Left cardiac atrium (tissue), 4 donors: ENCODE measurements at places on chromosomes 1 and 21. TPM values are rescaled to one million over a fixed set of nuclear protein-coding genes. Genes with fewer than 3 reads are reported as not detected.

- DNase-seq: no peak
Measured at GRCh38 chr1:184218458-184219075, 167.0 kb downstream of the TSEN15 start.

CLCNKA gene
- total RNA-seq: 0.38 TPM

PPP1R8 gene
- total RNA-seq: 25.0 TPM

GRCh38 chr1:54495954-54496353 lies 52.1 kb upstream of the ACOT11 start:
- DNase-seq: no peak

- no peak for DNase-seq
Measured at GRCh38 chr1:183543619-183544204, 46.5 kb downstream of the NCF2 start.

DNA sequence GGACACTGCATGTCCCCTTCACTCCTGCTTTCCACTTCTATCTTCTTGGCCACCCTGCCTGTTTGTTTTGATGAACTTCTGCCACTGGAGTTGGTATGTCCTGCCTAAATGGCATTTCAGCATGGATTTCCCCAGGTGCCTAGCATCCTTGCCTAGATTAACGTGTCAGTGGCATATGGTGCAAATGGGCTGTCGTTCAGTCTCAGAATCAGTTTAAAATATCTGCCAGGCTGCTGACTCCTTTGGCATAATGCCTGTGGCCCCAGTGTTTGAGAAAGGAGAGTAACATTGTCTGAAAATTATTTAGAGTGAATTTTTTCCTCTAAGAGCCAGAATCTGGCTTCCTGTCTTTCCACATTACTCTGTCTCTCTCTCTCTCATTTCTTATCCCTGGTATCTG lies 64.9 kb upstream of the BARHL2 start:
- DNase-seq: no peak

CLCNKB gene
- 2.2 TPM for total RNA-seq

DNA sequence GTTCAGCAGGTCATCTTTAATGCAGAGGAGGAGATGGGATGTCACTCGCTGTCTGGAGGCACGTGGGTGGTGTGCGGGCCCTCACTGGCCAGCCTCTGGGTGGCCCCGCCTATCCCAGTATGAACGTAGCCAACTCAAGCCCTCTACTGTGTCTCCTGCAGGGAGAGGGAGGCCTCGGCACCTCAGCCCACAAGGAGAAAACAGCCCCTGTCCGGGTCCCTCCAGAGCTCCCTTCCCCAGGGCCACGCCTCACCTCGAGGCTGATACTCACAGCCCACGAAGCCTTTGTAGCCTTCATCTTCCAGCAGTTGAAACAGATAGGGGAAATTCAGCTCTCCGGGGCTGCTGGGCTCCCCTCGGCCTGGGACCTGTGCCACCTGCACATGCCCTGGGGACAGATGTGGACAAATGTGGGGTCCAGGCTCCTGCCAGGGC lies 2.6 kb downstream of the HYI start:
- no peak for DNase-seq

GRCh38 chr1:118137900-118138299 lies 47.1 kb downstream of the SPAG17 start:
- DNase-seq: no peak

- no peak for DNase-seq
Measured at GRCh38 chr1:33384040-33384812, 46.7 kb downstream of the PHC2 start.

DNA sequence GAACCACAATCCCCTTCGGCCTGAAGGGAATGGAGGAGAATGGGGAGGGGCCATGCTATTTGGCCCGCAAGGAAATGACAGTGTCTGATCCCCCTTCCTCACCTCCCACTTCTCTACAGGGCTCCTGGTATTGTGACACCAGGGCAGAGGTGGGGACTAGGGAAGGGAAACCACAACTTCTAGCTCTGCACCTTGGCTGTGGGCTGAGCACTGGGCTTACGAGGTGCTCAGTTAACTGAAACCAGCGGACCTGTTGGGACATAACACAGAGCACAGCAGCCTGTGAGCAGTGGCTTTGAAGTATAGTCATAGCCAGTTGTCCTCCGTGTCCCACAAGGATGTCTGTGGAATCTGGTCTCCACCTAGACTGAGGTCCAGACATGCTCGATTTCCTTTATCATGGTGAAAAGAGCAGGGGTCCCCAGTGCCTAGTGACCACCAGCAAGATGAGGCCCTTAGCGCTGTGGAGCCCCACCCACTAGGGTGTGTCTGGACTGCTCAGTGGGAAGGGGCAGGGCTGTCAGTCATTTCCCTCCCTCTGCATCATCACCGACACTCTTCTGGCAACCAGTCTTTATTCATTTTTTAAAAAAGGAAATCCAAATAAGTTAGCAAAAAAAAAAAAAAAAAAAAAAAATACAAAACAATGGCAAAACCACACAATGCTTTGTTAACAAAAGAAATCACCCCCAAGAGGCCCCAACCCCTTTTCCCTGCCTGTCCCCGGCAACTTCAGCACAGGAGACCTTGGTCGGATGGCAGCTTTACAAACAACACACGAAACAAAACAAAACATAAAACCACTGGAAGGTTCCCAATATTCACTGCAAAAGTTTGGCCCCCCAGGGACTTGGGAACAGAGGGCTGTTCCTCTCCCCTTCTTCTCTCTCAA lies 3.0 kb downstream of the MYOG start:
- DNase-seq: no peak

GRCh38 chr1:83028467-83028866 lies 970.5 kb downstream of the TTLL7 start:
- DNase-seq: no peak

GRCh38 chr1:156499194-156499841 lies 1.3 kb downstream of the MEF2D start:
- no peak for DNase-seq
